Muscle of arm (tissue), 14 donors: ENCODE measurements at places on chromosomes 2 and 18.
A peak's percentile ranks its signal among the peaks of the same experiment; 100 is the strongest.

GRCh38 chr18:65623676-65624075 is 127.1 kb upstream of the CDH7 start:
- DNase-seq: no peak

DNA sequence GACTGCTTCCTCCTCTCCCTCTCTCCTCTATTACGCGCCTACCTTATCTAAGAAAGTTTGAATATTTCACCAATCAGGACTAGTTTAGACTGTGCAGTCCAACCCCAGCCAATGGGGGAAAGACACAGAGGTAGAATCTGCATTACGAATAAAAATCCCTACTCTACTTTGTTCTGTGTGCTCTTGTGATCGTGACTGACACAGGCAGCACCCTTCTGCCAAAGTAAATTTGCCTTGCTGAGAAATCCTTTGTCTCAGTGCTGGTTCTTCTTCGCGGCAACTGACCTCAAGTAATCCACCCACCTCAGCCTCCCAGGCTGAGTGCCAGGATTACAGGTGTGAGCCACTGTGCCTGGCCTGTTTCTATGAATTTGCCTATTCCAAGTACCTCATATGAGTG is 8.6 kb upstream of the CDCA7 start:
- no peak for DNase-seq

DNA sequence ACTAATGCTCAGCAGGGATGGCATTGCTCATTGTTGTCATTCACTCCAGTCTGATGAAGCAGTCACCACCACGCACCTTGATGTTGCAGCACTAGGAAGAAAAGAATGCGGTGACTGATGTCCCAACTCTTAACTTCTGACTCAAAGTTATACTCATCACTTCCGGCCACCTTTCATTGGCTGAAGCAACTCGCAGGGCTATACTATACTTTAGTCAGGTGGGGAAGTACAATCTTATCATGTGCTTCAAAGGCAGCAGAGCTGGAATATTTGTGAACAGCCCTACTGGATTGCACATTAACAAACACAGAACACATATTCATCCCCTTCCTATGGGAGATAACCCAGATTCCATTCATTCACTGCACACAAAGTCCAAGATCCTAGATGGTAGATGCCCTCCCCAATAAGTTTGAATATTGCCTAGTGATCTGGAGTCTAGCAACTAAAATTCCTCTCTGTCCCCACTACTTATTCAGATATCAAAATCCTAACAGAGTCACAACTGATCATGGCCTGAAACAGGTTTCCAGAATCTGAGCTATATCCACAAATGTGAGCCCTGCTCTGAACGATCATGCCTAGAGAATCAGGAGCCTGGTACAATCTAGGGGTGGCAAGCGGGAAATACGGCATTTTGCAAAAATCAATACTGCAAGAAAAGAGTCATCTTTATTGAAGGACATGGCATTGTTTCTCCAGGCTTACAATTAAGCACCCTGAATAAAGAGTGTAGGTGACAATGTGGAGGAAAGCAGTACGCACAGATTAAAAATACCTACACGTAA is 3.4 kb upstream of the SPATS2L start:
- no peak for DNase-seq

DNA sequence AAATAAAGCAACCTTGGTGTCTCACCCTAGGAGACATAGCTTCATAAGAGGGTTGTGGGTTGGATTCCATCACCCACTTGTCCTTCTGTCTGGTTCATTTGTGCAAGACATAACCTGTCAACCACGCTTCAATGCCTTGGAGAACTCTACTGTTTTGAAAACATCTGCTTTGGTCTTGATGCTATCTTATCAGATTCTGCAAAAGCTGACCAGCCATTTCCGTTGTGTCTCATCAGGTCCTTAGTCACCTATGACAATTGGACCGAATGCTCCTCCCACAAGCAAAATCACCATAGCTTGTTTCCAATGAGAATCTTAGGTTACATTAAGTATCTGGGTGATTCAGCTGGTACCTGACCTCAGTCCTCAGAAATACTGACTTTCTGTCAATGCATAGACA is 35.4 kb downstream of the STAT4 start:
- DNase-seq: no peak

GRCh38 chr18:44803019-44803650 is 122.4 kb downstream of the SETBP1 start:
- DNase-seq: no peak

- DNase-seq: no peak
Measured at GRCh38 chr18:7803956-7804469, 236.9 kb downstream of the PTPRM start.

DNA sequence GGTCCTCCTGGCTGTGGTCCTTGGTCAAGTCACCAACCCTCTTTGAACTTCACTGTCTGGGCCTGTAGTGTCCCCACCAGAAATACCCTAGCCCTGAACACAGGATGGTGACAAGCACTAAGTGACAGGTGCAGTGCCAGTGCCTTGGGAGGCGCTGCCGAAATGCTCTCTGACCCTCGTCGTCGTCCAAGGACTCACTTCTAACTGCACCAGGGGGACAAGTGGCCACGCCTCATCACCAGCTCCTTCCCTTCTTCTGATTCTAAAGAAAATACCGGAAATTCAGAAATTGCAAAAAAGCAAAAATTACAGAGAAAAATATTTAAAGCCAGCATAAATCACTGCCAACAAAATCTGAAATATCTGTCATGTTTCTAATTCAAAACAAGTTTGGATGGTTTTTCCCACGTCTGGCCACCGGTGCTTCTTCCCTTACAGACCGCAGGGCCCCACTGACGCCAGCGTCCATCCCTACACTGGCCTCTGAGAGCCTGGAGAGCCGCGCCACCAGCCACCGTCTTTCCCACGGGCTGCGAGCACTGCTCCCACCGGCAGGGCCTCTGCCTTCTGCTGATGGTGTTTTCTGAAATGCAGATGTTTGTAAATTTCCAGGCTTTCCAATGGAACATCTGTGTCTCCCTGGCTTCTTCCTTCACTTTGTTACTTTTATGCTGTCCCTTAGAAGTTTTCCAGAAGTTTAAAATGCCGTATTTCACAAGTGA is 37.4 kb upstream of the GPC1 start:
- peak; percentile 57 for DNase-seq

DNA sequence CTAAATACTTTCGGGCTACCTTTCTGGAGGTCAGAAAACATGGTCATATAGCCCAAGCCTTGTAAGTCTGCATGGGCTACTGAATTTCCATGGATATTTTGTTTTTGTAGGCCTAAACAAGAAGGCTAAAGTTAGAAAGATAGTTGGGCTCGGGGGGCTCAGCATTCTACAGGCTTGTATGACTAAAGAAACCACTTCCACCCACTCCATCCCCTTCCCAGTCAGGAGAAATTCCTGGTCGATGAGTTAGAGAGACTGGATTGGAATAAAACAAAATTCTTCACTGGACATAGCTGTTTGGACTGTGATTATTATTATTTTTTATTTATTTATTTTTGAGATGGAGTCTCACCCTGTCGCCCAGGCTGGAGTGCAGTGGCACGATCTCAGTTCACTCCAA is 539.4 kb upstream of the TNP1 start:
- no peak for DNase-seq

- no peak for DNase-seq
Measured at GRCh38 chr2:115124817-115125216, 682.4 kb downstream of the DPP10 start.

DNA sequence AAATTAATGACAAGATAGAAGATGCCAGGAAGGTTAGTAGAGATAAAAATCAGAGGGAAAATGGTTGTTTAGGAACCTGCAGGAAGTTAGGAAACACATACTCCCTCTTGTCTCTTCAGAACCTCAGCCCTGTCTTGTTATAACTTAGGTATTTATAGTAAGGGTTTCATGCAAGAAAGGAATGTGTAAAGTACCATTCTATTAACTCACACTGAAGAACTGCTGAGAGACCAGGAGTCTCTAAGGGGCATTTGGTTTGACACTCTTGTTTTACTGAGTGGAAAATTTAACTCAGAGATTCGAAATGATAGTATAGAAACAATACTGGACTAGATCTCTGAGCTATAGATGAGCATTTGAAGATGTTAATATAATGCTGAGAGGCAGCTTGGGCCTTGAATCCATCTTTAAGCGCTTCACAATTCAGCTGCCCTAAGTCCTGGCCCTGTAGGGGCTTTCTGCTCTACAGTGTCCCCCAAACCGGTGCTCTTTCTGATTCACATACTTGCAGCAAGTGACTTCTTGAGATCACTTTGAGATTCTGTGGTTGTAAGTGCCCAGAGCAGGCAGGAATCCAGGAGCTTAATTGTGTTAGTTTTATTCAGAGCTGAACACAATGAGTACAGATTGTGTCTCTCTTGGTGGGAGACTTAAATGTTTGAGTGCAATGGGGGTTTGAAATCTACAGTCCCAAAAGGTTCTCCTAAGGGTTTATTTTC is 235.0 kb upstream of the RGPD4 start:
- no peak for DNase-seq

DNA sequence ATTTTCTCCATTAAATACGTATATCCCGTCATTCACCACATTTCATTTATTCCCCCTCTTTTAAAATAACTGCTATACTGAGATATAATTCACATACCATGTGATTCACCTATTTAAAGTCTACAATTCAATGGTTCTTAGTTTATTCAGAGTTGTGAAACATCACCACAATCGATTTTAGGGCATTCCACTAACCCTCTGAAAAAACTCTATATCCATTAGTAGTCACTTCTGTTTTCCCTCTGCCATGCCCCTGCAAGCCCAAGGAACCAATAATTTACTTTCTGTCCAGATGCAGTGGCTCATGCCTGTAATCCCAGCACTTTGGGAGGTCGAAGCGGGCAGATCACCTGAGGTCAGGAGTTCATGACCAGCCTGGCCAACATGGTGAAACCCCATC is 95.5 kb upstream of the FZD5 start:
- DNase-seq: no peak

- DNase-seq: no peak
Measured at GRCh38 chr2:11073251-11073650, 82.0 kb upstream of the SLC66A3 start.

- DNase-seq: no peak
Measured at GRCh38 chr2:11812466-11813248, 66.2 kb downstream of the LPIN1 start.

DNA sequence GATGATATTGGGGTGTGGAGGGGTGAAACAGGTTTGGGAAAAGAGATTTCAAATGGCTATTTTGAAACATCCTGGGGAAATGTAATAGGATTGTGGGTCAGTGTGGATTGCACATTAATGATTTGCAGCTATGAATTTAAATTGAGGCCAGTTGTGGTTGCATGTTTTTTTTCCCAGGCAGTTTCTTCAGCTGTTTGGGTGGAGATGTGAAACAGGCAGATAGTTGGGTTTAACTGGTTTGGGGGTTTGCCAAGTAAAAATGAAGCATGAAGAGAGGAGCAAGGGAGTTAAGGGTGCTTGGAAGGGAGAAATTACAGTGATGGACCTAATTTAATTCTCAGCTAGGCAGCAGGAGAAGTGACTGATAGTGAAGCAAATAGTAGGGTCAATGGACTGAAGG is 16.8 kb downstream of the GPD2 start:
- no peak for DNase-seq

DNA sequence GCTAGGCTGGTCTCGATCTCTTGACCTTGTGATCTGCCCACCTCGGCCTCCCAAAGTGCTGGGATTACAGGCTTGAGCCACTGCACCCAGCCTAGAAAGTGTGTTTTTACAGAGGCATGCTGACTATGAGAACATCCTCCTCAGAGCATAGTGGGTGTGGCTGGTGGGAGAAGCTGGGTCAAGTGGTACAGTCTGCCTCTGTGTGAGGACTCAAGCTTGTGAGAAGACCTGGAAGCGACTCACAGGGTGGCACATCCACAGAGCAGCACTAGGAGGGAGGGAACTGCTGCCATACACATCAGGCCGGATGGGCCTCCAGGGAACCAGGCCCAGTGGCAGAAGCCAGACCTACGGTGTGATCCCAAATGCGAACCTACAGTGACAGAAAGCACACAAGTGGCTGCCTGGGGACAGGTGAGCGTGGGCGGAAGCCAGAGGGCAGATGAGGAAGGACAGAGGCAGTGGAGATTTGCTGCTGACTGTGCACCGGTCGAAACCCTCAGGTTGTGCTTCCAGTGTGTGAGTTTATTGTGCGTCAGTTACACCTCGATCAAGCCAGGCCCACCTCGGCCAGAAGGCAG is 8.9 kb downstream of the ARHGEF4 start:
- DNase-seq: no peak

DNA sequence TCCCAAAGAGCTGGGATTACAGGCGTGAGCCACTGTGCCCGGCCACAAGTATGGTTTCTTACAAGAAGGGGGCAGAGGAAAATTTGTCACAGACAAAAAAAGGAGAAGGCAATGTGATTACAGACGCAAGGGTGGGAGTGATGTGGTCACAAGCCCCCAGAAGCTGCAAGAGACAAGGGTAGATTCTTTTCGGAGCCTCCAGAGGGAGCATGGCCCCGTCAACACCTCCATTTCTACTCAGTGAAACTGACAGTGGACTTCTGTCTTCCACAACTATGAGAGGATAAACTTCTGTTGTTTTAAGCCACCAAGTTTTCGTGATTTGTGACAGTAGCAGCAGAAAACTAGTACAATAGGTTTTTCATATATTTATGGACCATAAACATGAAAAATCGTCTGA is 2.1 kb upstream of the TCF7L1 start:
- DNase-seq: peak; percentile 48

- DNase-seq: peak; percentile 65
Measured at GRCh38 chr2:237581751-237582746, 8.5 kb downstream of the RAB17 start.

- no peak for DNase-seq
Measured at GRCh38 chr2:181605889-181606837, 50.7 kb downstream of the CERKL start.

GRCh38 chr2:24490181-24490689 is 819 bp upstream of the NCOA1 start:
- no peak for DNase-seq

GRCh38 chr2:177545981-177546585 is 153.5 kb downstream of the AGPS start:
- no peak for DNase-seq

- no peak for DNase-seq
Measured at GRCh38 chr2:106197878-106198277, 3.8 kb upstream of the UXS1 start.

- no peak for DNase-seq
Measured at GRCh38 chr2:84849271-84849952, 31.5 kb downstream of the TRABD2A start.

GRCh38 chr2:8115456-8115855 is 566.4 kb upstream of the ID2 start:
- no peak for DNase-seq

GRCh38 chr2:71742953-71743601 is 289.7 kb downstream of the DYSF start:
- DNase-seq: peak; percentile 89

GRCh38 chr18:50142441-50143120 is 52.4 kb downstream of the MYO5B start:
- DNase-seq: no peak

DNA sequence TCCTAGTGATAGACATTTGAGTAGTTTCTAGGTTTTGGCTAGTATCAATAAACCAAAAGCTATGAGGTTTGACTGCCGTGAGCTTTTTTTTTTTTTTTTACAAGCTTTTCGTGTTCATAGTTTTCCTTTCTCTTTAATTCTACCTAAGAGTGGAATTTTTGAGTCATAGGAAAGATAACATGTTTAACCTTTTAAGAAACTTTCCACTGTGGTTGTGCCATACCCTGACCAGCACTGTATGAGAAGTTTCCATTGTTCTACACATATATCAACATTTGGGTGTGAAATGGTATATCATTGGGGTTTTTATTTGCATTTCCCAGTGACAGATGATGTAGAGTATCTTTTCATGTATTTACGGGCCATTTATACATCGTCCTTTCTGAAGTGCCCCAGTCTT is 31.7 kb downstream of the UBE2F start:
- DNase-seq: no peak
